ENCODE measurements at places on chromosomes 5 and 9.
A peak's percentile ranks its signal among the peaks of the same experiment; 100 is the strongest.

DNA sequence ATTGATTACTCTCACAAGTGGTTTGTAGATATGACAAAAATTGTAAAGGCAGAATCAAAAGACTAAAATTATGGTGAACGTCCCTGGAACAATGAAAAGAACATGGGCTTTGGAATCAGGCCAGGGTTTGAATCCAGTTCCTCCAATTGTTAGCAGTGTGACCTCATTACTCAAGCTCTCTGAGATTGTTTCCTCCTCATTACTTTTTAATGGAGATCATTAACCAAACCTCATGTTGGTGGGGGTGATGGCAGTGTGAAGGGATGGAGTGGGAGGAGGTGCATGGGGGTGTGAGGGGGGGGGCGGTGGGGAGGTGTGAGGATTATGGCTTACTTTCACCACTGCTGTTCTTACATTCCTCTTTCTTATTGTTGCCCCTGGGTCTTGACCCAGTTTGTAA, 44.1 kb upstream of the FOXE1 start:
- no peak for DNase-seq

GRCh38 chr9:134496413-134497282, 145.0 kb upstream of the COL5A1 start:
- DNase-seq, result no peak

- no peak for DNase-seq
Measured at GRCh38 chr9:31799953-31800609, 584.4 kb upstream of the ACO1 start.

DNA sequence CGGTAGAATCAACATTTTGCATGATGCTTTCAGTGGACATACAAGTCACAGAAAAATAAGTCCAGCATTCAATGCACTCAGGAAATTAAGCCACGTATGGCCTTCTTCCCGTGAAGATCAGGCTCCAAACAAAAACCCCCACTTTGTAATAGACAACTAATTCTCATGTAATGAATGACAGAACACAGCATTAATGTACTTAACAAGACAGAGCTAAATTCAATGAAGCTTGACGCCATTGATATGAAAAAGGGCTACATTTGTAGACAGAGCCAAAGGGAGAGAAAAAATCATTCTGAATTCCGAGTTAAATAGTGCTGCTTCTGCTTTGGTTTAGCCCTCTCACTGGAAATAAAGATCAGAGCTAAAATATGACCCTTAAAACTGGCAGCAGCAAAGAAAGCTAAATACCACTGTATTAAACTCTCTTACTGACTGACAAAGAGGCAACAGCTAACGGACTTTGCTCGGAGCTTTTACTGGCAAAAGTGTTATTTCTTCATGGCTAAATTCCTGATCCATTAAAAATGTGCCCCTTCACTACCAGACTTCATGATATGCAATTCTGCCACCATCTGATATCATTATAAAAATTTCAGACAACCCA, 250.5 kb downstream of the BNC2 start:
- DNase-seq, result no peak

GRCh38 chr9:131393622-131394463, at the start of gene PRRC2B:
Gene PRRC2B (plus strand): TSS chr9:131394086. CDS start chr9:131430145, 36,059 bp downstream.
- DNase-seq, result peak; percentile 85

DNA sequence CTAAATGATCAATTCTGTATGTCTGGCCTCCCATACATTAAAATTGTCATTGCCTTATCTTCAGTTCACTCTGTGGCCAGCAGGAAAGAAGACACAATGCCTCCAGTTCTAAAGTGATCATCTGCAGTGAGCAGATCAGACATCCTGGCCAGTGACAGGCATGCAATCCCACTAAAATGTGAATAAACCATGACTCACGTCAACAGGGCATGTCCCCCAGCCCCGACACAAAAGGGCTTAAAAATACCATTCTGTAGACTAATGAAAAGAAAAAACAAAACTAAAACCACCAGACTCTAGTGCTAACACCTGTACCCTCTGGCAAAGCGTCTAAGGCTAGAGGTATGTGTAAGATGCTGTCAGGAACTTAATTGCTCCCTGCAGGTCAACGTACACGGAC, 38.5 kb downstream of the DDX31 start:
- DNase-seq, result no peak
